ENCODE measurements at places on chromosomes 11 and 22. TPM values are rescaled to one million over a fixed set of nuclear protein-coding genes. Genes with fewer than 3 reads are reported as not detected.

RBFOX2 gene
- total RNA-seq = 128 TPM

DNA sequence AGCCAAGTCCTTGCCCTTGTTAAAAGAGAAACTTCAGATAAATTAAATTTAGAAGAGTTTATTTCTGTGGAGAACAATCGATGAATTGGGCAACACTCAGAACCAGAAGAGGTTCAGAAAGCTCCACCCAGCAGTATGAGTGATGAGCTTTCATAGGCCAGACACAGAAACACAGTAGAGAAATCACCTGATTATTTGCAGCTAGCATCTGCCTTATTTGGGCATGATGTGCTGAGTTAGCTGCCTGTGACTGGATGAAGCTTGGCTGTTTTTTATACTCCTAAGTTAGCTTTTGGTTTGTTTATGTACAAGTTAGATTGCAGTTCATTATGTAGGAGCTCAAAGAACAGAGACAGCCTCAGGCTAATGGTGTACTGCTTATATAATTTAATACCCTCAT, 269.5 kb upstream of the SESN3 start:
- no peak for DNase-seq

DNA sequence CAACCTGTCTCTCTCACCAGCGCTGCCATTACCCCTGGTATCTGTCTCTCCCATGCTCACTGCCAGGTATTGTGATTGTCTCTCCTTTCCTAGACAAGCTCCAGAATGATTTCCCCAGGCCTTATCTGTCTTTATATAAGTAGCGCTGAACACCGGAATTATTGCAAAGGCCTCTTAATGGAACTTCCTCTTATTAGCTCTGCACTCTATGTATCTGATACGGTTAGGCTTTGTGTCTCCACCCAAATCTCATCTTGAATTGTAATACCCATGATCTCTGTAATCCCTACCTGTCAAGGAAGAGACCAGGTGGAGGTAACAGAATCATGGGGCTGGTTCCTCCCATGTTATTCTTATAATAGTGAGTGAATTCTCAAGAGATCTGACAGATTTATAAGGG, 39.3 kb downstream of the DDI1 start:
- no peak for DNase-seq

DNA sequence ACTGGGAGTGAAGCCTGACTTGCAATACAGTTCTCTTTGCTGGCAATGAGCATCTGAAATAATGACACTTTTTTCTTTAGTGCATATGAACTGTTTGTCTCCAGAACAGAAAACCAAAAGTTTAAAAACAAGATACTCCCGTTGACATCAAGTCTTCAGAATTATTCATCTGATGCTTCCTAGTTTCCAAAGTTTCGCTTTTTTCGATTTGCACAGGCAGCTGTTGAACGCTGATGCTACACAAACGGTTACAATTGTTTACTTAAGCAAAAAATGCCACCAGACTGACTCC, 612 bp upstream of the BIRC2 start:
- DNase-seq = no peak

UCP2 gene
- total RNA-seq = 132 TPM

DNA sequence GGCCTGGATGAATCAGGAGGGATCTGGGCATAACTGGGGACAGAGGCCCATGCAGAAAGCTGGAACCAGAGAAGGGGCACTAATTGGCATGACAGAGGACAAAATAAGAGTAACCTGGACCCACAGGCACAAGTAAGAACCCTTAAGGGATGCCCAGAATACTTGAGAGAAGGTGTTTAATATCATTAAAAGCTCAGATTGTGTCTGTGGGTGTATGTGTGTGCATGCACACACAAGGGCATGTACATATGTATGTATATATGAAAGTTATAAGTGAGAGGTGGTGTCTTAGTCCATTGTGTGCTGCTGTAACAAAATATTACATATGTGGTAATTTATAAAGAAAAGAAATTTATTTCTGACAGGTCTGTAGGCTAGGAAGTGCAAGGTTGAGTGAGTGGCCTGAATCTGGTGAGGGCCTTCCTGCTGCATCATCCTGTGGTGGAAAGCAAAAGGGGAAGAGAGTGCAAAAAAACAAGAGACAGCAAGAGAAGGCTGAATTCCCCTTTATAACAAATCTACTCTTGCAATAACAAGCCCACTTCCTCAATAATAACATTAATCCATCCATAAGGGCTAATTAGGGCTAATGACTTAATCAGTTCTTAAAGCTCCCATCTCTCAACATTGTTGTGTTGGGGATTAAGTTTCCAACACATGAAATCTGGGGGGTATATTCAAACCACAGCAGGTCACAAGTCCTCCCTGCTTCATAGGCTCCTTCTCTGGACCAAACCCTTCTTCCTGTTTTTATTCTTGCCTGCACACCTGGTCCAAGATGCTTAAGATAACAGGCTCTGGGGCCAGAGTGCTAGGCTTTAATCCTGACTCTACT, 68.3 kb upstream of the POU2AF2 start:
- no peak for DNase-seq

C11orf91 gene
- total RNA-seq = not detected

DNA sequence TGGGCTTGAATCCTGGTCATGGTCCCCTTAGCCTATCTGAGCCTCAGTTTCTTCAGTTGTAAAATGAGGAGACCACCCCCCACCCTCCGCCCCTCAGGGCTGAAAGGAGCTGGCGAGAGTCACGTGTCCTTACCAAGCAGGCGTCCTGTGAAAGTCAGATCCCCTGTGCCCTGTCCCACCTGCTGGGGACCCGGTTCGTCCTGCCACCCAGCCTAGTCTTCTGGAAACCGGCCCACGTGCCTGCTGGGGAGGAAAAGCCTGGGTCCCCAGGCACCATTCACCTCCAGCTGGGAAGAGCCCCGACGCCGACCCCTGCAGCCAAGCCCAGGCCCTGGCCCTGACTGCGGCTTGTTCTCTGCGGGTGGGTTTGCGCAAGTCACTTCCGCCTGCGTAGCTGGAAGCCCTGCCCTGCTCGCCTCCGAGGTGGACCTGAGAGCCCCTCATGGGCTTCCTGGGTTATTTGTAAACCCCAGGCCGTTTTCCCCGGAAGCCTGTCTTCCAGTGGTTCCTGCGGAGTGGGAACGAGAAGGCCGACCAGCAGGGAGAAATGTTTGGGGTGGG, 679 bp upstream of the SSH3 start:
- peak; percentile 91 for DNase-seq

DNA sequence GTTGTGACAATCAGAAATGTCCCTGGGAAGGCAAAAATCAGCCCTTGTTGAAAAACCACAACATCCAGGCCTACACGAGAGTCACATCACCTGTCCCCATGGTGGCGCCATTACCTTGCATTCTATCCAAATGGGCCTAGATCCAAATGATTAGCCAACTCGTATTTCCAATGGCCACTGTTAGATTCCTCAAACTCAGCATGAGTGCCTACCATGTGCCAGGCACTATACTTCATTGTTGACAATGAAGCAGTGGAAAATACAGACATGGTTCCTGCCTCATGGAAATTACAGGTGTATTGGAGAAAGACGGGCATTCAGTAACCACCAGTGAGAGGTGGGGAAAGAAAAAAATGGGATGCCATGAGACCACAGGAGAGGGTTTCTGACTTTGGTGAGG, 29.8 kb upstream of the CREB3L1 start:
- DNase-seq = peak; percentile 92

TMPRSS4 gene
- not detected for total RNA-seq

DNA sequence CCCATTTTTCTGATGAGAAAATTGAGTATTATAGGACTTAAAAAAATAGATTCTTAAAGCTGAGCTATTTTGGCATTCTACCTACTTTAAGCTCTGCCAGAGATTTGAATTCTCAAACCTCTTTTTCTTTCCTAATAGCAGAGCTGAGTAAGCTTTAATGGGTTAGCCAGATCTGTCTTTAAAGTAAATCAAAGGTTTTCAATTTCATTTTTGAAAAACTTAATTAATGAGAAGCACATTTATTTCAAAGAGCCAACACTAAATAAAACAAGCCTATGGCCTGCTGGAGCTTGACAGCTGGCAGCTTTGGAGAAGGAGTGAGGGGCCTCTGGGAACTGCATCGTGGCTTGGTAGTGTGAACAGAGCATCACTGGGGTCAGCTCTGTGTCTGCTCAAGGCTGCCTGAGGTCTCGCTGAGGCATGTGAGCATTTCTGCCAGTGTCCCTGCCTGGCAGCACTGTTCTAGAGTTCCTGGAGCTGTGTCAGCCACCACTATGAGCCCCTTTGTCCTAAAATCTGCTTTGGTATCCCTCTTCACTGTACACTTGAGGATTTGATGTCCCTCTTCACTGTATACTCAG, 50.4 kb upstream of the PRSS23 start:
- DNase-seq = no peak

GRCh38 chr22:37448516-37449127, 21.3 kb upstream of the ELFN2 start:
- no peak for DNase-seq

DNA sequence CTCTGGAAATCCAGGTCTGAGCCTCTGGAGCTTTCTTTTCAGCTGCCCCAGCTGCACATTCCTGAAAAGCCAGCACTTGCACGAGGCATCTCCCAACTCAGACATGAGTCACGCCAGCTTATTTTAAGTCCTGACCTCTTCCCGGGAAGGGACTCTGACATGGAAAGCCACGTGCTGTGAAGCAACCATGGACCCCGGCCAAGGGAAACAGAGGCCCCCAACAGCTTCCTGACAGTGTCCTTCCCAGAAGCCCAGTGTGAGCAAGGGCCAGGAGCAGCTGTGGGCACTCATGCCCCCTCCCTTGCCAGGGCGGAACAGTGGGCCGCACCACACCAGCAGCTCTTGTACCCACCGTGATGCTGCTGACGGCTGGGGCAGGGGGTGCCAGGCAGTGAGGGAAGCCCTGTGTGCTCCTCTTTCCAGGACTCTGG, 118.8 kb upstream of the CADM1 start:
- no peak for DNase-seq

GTSE1 gene
- total RNA-seq = 39.5 TPM

SLC17A6 gene
- total RNA-seq = not detected
